OCI-LY7 (cell line): ENCODE measurements at places on chromosomes 7 and 10.

DNA sequence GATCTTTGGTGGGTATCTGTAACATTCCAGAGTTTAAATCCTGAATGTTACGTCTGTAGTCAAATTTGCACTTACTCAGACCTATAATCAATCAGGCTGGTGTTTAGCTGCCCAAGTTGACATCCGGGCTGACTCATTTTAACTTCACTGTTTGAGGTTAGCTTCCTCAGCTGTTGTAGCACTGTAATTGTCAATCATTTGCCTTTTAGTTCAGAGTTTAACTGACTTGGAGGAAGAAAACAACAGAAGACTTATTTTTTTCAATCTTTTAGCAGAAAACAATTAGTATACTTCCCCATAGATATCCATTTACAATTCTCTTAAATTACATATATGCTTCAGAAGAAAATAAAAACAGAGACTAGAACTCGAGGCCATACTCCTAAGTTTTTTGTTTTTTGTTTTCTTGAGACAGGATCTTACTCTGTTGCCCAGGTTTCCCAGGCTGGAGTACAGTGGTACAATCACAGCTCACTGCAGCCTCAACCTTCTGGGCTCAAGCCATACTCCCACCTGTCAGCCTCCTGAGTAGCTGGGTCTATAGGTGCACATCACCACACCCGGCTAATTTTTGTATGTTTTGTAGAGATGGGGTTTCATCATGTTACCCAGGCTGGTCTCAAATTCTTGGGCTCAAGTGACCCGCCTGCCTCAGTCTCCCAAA lies 38.5 kb upstream of the LRRC17 start:
- DNase-seq: no peak

DNA sequence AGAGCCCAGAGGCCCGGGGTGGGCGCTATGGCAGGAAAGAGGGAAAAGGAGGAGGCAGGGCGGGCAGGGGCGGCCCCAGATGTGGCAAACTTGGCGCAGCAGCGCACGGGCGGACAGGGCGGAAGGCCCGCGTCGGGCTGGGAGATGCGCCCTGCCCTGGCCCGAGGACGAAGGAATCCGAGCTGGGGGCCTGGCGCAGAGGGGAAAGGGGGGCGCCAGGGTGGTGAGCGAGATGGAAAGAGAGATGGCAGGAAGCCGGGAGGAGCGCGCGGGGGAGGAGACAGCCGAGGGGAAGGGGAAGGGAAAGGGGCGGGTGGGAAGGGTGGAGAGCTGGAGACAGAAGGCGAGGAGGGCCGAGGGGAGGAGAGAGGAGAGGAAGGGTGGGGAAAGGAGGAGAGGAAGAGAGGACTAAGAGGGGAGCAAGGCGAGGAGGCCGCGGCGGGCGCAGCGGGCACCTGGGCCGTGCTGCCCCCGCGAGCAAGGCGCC lies at the start of gene MARVELD1:
MARVELD1 (plus strand) TSS at position 392 of the 487 bp plus-strand sequence. CDS start 147 bp downstream, outside the sequence.
- DNase-seq: no peak

GRCh38 chr7:128102490-128103291 lies 71.5 kb upstream of the LRRC4 start:
- DNase-seq: no peak

DNA sequence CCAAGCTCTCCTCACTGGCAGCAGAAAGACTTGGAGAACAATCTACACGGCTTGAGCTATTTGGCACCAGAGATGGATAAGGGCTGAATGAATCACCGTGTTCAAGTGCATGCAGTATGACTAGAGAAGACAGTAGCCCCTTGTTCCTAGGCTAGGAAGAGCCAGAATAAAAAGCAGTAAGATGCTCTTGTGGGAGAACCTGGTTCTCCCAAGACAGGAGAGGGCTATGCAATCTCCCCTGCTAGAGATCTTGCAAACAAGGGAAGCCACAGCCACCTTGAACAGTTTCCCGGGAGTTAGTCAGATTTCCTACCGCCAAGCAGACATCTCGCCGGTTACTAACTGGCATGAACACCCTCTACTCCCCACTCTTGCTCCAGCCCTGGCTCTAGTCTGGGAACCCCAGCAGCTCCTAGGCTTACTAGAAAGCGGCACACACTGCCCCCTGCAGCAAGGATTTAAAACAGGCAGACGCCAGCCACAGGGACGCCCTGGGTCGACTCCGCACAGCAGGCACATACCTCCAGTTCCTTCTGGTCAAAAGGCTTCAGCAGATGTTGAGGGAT lies 107.3 kb downstream of the SMURF1 start:
- DNase-seq: peak; percentile 16

DNA sequence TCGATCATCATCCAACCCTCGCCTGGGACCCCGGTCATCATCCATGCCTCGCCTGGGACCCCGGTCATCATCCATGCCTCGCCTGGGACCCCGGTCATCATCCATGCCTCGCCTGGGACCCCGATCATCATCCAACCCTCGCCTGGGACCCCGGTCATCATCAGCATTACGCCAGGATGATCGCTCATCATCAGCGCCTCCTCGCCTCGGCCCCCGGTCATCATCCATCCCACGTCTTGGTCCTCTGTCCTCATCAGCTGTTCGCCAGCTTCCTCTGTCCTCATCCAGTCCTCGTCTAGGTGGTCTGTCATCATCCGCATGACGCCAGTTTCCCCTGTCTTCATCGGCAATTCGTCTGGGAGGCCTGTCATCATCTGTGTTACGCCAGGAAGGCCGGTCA lies 12.7 kb downstream of the NANOS1 start:
- no peak for DNase-seq

GRCh38 chr7:95540366-95540765 lies 54.6 kb downstream of the ASB4 start:
- no peak for DNase-seq

- no peak for DNase-seq
Observed at GRCh38 chr7:155863721-155864151, 51.5 kb upstream of the SHH start.

GRCh38 chr7:37354656-37355131 lies 94.0 kb downstream of the ELMO1 start:
- DNase-seq: no peak

DNA sequence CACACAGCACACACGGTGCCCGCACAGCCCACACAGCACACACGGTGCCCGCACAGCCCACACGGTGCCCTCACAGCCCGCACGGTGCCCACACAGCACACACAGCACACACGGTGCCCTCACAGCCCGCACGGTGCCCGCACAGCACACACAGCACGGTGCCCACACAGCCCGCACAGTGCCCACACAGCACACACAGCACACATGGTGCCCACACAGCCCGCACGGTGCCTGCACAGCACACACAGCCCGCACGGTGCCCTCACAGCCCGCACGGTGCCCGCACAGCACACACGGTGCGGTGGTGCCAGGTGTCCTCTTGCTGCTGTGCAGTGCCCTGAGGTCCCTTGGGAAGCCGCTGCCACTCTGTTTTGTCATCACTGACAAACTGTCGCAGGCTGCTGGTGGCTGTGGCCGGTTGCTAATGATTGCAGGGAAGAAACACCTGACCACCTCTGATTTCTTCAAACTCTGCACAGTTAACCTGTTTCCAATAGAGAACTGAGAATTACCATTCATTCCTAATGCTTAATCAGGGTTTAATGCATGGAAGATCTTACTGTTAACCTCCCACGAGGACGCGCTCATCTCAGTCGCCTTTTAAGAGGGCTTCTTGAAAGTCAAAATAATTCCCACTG lies 66.9 kb downstream of the GLRX3 start:
- no peak for DNase-seq

DNA sequence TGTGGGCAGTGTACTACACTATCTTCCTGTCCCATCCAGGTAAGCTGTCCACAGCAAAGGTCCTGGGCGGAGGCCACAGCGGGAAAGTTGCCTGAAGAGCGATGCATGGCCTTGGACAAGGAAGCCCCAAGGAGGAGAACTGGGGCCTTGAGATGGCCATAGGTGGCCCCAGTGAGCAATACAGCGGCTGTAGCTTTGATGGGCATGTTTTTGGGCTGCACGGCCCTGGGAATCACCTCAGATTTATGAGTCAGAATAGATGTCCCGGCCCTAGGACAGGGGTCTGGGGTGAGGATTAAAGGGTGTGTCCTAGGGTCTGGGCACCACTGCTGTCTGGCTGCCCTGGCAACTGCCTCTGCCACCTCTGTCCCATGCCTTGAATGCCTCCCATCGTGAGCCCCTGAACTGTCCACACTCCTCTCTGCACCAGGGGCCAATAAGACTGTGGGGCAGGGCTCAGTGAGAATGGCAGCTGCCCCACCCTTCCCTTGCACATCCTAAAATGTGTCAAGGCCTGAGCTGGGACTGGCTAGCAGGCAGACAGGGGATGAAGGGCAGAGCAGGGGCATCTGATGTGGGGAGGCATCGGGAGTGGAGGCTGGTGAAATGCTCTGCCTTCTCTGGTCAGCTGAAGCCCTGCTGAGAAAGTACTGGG lies 9.4 kb upstream of the IRF5 start:
- no peak for DNase-seq

DNA sequence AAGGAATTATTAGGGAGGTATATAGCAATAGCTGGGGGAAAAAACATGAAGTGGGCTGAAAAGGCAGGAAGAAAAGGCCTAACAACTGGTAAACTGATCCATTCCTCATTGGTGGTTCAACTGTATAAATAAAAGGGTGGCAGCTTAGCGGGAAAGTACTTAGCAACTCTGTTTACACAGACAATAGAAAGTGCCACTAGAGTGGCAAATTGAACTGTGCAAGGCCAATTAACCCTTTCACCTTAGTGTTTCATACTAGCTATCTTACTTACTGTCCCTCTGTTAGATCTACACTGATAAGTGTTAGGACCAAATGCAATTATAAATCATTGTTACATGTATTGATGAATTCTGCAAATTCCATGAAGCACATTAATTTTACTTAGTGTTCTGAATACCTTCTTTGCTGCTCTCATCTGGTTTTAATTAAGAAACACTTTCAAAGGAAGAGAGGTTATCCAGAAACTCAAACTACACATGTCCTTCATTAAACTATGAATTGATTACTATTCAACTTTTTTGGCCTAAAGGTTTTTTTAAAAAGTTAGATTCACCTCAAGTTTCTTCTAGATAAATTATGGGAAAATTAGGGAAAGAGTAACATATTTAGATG lies 28.0 kb downstream of the DNAJC1 start:
- no peak for DNase-seq

- peak; percentile 30 for DNase-seq
Observed at GRCh38 chr7:5827755-5828154, 46.3 kb upstream of the RNF216 start.

- DNase-seq: no peak
Observed at GRCh38 chr10:14699482-14699881, 75.2 kb downstream of the FAM107B start.

GRCh38 chr7:78296644-78297371 lies 498.2 kb downstream of the PHTF2 start:
- peak; percentile 50 for DNase-seq

- DNase-seq: no peak
Observed at GRCh38 chr7:115558161-115558560, 472.4 kb downstream of the TFEC start.

DNA sequence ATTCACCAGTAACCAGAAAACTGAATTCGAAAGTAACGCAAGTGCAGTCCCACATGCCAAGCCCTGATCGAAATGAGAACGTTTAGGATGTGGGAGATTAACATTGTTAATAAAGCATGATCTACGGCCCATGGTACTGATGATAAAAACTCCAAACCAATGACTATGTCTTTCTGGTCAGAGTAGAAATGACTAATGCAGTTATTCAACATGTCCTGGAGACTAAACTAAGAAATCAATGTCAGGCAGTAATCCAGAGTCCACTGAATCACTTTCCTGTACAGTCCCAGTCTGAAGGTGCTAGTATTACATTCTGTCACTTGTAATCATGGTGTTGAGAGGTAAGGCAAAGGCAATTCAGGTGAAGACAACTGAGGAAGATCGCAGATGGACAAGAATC lies 14.4 kb downstream of the NPSR1 start:
- no peak for DNase-seq

DNA sequence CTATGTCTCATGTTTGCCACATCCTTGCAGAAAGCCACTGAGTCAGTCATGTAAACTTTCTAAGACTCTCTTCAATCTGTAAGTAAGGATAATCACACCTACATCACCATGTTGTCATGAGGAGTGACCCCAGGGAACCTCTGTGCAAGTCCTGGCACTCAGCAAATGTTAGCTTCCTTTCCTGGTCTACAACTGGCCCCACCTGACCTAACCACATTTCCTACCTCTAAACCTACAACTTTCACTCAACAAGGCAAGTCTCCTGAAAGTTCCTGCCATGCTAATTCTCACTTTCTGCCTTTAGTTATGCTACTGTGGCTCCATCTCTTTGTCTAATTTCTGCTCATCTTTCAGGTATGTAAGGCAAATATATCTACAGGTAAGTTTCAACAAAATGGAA lies 72.3 kb upstream of the SEM1 start:
- DNase-seq: no peak

GRCh38 chr7:126760914-126761577 lies 491.7 kb downstream of the GRM8 start:
- DNase-seq: no peak

DNA sequence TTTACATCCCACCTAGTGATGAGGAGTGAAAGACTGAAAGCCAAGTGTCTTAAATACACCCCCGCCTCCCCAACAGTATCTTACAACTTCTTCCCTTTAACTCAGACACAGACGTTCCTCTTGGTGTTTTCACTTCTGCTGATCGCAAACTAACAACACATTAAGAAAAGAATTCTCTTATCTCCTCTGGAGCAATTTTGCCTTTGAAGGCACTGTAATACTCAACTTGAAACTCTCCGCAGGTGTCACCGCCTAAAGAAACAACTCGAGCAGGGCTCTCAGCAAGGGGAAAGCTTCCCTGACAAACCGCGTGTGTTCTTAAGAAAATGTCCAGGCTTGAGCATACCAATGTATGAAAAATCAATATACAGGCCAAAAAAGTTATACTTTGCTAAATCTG lies 452 bp downstream of the SEMA3C start:
- no peak for DNase-seq

GRCh38 chr10:52908478-52908877 lies 135.9 kb upstream of the MBL2 start:
- DNase-seq: no peak

DNA sequence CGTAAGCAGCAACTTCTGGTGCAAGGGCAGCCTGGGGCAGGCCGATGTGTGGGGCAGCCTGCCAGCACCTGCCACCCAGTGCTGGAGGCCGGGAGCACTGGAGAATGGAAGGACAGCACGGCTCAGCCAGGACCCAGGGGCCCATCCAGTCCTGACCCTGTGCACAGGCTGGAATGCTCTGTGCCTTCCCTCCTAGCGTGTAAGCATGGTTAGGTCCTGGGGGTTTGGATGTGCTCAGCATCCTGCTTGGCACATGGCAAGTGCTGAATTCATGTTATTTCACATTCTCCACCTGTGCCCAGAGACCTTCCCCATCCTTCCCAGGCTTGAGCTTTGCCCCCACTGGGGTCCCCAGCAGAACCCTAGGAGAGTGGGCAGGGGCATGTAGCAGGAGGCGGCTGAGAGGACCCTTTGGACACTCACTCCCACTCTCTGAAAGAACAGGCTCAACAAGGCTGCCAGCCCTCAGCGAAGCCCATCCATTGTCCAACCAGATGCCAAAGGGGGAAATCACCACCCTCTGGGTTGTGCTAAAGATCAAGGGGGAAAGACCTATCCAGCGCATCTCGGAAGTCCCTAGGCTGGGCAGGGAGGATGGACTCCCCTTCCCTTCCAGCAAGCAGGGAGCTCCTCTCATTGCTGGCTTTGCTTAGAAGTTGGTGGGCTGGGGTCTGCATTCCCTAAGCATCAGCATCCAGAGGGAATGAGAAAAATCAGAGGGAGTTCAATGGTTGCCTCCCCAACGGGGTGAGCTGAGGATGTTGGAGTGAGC lies 29.7 kb downstream of the ANXA8 start:
- no peak for DNase-seq
